Mesenchymal stem cell (in vitro differentiated cells and primary cell): ENCODE measurements at places on chromosomes 7 and 10.

DNA sequence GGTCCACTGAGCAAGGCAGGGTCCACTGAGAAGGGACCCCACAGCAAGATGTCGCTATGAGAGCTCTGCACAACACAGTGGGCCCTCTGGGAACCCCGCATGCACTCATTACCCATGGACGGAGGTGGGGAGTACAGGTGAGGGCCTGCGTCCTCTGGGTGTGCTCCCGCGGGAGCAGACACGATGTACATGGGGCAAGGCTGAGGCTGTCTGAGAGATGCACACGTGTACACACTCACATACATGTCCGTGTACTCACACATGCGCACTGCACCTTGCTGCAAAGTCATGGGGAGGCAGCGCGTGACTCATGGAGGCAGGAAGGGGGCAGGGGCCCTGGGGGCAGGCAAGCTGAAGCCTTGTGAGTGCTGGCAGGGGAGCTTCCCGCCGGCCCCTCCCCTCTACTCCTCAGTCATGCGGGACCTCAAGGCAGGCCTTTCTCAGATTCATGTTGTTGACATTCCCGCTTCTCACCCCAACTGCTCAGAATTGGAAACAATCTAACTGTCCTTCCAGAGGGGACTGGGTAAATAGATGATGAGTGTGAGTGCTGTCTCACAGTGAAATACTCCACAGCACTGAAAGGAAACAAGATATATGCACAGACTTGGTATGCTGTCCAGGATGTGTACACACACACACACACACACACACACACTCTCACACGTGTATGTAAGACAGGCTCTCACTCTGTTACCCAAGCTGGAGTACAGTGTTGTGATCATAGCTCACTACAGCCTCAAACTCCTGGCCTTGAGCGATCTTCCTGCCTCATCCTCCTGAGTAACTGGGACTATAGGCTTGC, 40.0 kb downstream of the GOLGA7B start:
- DNase-seq = peak; percentile 36

DNA sequence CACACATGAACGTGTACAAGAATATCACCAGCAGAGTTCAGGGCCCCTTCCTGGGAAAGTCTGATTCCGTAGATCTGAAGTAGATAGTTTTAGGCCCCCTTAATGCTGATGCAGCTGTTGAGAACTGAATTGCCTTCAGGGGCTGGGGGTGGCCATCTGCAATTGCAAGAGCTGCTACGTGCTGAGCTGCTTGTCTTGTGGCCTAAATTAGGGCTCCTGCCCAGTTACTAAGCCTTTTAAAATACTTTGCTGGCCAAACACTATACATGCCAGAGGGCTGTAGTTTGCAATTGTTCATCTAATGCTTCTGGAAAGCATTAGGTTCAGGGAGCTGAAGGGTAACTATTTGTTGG, 71.7 kb downstream of the TMEM178B start:
- no peak for DNase-seq

GRCh38 chr10:132537684-132538001, at the start of gene INPP5A:
Gene INPP5A, plus strand, starts transcription at chr10:132537787. Its CDS starts 310 bp downstream, at chr10:132538097.
- no peak for DNase-seq

- DNase-seq = no peak
Observed at GRCh38 chr7:31363496-31363895, 23.0 kb upstream of the NEUROD6 start.

DNA sequence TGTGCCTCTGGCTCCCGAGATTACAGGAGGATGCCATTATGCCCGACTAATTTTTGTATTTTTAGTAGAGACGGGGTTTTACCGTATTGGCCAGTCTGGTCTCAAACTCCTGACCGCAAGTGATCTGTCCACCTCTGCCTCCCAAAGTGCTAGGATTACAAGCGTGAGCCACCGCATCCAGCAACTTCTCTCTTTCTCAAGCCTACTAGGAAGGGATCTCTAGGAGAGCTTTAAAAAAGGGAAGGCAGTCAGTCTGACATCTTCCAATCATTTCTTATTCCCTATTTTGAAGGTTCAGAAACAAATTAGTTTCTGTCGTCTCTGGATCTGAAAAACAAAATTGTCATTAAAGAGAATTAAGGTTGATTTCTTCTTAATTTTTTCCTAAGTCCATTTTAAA, 2.5 kb upstream of the TMEM26 start:
- DNase-seq = no peak

DNA sequence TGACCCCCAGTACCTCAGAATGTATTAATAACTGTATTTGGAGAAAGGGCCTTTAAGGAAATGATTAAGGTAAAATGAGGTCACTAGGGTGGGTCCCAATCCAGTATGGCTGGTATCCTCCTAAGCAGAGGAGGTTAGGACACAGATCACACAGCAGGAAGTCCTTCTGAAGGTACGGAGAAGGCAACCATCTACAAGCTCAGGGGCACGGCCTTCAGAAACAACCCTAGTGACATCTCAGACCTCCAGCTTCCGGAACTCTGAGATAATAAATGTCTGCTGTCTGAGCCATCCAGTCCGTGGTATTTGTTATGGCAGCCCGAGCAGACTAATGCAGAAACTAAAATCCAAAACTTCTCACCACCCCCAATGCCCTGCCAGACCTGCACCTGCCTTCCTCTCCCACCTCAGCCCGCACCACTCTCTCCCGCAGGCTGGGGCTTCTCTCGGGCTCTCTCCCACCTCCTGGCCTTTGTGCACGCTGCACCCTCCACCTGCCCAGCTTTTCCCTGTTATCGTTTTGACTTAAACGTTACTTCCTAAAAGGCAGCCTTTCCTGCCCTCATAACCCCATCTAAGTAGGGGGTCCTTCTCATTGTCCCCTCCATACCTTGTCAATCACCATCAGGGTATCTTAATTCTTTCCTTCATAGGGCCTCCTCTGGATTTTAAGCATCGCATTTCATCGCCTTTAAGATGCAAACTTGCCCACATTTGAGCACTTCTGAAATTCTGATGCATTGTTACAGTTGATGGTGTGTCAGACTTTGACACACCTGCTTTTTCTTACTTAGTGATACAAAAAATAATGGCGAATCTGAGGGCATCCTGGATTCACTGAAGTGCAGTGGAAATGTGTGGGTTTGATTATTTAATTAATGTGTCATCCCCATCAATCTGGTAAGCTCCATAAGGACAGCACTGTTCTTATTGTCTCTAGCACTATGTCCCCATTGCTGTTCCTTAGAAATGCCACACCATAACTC, 32.2 kb upstream of the AQP1 start:
- DNase-seq = no peak
